ENCODE measurements at places on chromosomes 4 and X.
A peak's percentile ranks its signal among the peaks of the same experiment; 100 is the strongest.

- DNase-seq = no peak
Observed at GRCh38 chr4:187464573-187464972, 531.0 kb upstream of the ZFP42 start.

GRCh38 chr4:141028024-141028529 lies 105.2 kb downstream of the RNF150 start:
- no peak for DNase-seq

- DNase-seq = no peak
Observed at GRCh38 chr4:113574636-113575103, 186.9 kb downstream of the CAMK2D start.

DNA sequence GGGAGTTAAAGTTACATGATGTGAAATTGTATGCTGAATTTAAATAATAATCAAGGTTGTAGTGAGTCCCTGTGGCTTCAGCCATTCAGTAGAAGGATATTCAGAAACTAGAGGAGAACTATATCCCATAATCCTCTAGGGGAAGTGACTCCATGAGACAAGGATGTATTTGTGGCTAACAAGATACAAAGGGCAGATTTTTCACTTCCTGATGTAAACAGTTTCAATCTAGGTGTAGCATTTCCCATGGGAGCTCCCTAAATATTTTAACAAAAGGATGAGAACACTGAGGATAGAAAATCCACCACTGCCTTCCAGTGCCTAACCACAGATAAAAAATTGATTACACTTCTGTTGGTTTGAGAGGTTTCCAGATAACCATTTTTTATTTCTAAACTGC lies 435.4 kb upstream of the TENM3 start:
- no peak for DNase-seq

DNA sequence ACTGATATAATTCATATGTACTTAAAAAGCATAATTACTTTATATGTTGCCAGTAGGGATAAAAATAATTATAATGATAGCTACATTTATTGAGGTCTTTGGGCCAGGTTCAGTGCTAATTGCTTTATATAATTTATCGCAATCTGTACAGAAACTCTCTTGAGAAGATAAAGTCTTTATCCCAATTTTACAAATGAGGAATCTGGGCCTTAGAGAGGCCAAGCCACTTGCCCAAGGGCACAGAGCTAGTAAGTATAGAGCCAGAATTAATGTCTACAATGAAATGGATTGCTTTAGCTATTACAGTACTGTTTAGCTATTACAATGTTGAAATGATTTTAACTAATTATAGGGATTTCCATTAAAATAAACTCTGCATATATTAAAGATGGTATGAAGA lies 30.6 kb upstream of the TBC1D1 start:
- DNase-seq = no peak

DNA sequence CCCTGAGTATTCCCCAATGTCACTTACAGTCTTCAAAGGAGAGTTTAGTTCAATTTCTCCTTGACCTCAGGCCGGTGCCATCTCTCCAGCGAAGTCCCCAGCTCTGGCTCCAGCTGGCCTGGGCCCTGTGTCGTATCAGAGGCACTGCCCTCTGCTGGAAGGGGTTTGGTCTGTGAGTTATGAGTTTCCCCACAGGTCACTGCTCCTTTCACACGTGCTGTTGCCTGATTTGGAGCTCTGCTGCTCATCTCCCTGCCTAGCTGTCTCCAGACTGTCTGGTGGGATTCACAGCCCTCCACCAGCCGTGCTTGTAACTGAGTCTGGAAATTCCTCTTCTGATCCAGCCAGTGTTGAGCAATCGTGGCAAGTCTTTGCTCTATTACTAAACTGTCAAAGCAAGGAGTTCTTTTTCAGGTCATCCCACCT lies at the start of gene RAP2C:
Gene RAP2C (minus strand): TSS at position 105 of the 426 bp plus-strand sequence. CDS start 2,179 bp downstream, outside the sequence.
- DNase-seq = peak; percentile 49

DNA sequence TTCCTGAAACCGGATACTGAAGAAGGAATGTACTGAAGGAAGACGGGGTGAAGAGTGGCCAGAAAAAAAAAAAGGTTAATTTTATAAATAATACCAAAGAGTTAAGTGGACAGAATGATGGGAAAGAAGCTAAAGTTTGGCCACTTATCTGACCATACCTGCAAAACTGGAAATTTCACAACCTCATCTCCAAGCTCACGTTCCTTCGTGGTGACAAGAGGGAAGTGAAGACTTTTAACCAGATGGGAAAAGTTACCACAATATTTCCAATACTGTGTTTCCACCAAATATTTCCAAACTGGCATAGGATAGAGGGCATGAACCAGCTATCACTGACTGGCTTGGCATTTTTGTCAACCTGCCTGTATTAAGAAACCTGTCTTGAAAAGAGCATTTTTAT lies 56.4 kb downstream of the MAML3 start:
- no peak for DNase-seq

DNA sequence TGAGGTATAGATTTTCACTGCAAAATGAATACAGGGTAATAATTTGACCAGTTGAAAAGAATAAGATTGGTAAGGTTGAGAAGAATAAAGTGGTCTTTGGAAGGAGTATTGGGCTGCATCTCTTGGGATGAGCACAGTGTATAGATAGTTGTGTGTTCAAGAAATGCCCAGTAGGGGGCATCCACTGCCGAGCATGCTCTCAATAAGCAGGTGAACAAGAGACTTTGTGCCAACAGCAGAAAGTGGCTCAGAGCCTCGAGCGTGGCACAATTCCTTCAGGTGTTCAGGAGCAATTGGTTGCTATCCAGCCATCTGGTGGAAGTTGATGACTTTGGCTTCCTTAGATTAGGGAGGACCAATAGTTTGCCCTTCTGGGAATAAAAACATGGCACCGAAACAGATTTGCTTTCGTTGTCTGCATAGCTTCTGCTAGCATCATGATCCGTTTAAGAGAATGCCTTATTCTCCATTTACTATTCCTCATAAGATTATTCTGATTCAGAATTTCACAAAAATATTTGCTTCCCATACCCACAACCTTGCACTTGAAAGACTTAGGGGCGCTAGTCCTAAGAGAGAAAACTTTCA lies 258.1 kb upstream of the NEIL3 start:
- peak; percentile 40 for DNase-seq

DNA sequence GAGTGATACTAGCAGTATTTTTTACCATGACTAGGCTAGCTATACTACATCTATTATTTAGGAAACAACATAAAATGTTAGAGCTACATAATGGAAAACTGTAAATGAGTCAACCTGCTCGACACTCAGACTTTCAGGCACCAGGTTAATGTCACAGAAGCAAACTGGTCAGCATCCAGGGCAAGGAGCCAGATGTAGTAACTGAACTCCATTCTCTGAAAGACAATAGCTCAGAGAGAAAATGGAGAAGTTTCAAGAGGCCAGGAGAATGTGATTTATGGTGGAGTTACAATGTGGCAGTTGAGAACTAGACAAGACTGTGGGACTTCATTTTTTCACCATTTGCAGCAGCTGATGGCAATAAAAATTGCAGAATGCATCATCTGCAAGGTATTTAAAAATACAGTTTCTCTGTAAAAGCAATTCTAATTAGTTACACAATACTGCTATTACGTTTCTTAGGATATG lies 342.7 kb upstream of the PABPC4L start:
- DNase-seq = peak; percentile 83

DNA sequence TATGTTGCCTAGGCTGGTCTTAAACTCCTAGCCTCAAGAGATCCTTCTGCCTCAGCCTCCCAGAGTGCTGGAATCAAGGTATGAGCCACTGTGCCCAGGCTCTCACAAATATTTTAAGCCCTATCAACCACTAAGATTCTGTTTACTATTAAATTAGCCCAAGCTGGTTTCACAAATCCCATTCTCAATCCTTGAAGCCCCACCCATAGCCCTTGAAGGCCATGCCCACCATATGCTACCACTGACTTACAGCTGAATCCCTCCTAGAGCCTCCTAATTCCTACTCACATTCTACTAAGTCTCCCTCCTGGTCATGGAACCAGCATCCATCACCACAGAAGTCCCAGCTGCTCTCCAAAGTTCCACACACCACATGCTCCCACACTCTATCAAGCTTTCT lies 9.7 kb downstream of the GRIPAP1 start:
- DNase-seq = no peak

DNA sequence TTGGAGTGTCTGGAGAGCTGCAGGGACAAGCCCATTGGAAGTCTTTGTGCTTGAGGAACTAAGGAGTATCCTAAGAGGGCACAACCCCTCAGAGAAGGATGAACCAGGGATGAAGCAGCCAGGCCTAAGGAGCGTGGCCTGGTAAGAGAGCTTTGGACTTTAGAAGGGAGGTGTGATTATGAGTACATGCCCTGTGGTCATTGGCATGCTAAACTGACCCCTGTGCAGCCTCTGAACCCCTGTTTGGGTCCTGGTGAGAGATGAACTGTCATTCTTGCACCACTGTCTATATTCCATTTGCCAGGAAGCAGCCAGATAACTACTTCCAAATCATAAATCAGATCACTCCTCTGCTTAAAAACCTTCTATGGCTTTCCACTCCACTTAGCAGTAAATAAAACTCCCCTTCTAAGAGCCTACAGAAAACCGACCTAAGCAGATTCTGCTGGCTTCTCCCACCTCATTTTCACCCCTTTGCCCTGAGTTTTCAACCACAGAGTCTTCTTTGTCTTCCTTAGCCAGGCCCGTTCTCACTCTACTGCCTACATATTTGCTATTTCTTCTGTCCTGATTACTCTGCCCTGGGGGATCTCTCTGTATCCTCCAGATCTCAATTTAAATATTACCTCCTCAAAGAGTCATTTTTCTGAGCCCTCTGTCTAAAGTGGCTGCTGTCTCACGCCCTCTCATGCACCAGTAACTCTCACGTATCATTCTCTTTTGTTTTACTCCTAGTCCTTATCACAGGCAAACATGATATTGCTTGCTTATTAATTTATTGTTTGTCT lies 56.7 kb downstream of the MID1IP1 start:
- no peak for DNase-seq

DNA sequence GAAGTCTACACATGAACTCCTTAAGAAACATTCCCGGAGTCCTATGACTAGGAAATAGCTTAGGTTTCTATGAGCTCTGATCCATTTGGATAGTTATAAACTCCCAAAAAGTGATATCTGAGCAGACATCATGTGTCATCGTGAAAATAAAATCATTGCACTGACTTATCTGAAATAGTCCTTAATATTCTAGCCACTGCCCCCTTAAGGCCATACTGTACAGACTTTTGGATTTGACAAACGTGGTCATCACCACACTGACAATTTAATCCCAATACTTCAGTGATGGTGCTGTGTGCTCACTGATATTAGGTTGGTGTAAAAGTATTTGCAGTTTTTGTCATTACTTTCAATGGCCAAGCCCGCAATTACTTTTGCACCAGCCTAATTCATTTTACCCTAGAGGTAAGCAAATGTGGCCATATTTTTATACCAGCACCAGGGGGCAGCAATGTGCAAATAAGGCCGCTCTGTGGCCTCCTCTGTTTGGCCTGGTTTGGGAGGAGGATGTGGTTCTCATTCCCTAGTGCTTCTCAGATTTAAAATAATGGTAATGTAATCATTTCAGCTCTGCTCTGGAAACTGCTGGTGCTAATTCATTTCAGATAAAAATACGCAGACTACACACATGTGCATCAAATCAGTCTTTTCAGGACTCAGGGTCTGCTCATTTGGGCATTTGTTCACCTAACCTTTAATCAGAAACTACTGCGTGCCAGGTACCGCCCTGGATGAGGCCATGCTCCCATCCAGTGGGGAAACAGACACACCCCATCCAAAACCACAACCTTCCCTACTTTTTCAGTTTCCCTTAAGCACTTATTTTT lies 196.4 kb upstream of the C1QTNF7 start:
- DNase-seq = peak; percentile 42

- DNase-seq = no peak
Observed at GRCh38 chrX:80246271-80246670, 174.0 kb upstream of the TENT5D start.

- peak; percentile 38 for DNase-seq
Observed at GRCh38 chr4:145619639-145619996, 433 bp downstream of the MMAA start.

GRCh38 chr4:69517674-69518073 lies 22.0 kb upstream of the UGT2B4 start:
- no peak for DNase-seq

- DNase-seq = no peak
Observed at GRCh38 chrX:49292400-49293362, 10.8 kb upstream of the GAGE10 start.

DNA sequence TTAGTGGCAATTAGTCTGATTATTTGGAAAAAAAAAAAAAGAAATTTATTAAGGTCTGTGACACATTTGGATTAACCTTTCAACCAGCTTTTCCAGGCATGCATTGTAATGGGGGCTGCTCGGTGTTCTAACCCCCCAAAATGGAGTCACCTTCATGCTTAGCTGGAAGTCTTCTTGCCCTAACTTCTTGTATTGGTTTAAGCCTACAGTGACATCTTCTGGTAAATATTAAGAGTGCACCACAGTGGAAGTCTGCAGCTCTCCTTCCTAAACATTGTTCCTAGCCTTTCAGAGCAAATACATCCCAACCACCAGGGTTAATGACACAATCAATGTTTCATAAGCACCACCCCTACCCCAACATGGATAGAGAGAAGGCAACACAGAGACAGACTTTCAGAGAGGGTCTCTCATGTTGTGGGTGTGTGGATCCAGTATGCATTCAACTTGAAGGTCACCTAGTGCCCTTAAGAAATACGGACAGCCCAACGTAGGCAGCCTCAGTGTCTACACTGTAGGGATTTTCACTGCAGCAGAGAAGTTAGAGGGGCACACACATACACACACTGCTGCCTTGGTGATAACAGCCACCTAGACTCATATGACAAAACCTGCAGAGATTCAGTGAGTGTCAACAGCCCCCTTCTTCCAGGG lies 142.9 kb upstream of the MBNL3 start:
- no peak for DNase-seq

DNA sequence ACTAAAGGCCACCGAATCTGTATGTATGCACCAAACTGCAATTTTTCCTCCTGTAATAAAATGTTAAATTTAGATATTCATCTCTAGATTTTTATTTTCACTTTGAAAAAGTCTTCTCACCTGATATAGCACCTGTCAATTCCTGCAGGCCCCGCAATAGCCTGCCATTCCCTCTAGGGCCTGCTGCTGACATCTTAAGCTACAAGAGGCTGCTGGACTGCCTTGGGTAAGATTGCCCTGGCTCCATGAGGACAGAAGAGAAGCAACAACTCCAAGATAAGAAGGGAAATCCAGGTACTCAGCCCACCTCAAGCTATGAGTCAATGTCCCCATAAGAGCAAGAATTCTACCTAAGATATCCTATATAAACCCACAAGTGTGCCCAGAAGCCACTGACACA lies 230.2 kb upstream of the AGTR2 start:
- DNase-seq = no peak

GRCh38 chr4:47106561-47106960 lies 75.2 kb downstream of the GABRB1 start:
- no peak for DNase-seq

GRCh38 chr4:152115794-152116193 lies 355.0 kb upstream of the GATB start:
- DNase-seq = no peak

Data from NCI-H748 treated with DMSO at 0.1 percent for 48 hours (cell line).